Choroid plexus epithelial cell (primary cell): ENCODE measurements at places on chromosomes 11 and 22.

GRCh38 chr22:38083931-38084631 is at the start of gene SLC16A8:
Gene SLC16A8, minus strand, starts transcription at chr22:38084184. Its CDS starts 1,311 bp downstream, at chr22:38082873.
- DNase-seq = no peak

GRCh38 chr22:36164621-36165020 is 4.1 kb upstream of the APOL3 start:
- DNase-seq = no peak

- no peak for DNase-seq
Observed at GRCh38 chr11:19226378-19227195, 14.2 kb downstream of the E2F8 start.

GRCh38 chr11:10797531-10797930 is 11.2 kb downstream of the EIF4G2 start:
- DNase-seq = no peak

- DNase-seq = no peak
Observed at GRCh38 chr11:72759468-72759985, 7.3 kb upstream of the ARAP1 start.
